Stimulated activated CD8-positive, alpha-beta memory T cell treated with anti-CD3 and anti-CD28 coated beads, Interleukin-15, amount 100 ng/mL, for 48 hours (primary cell): ENCODE measurements at places on chromosomes 6 and 20.

GRCh38 chr20:50142812-50143211 is 10.7 kb downstream of the PEDS1 start:
- no peak for DNase-seq

DNA sequence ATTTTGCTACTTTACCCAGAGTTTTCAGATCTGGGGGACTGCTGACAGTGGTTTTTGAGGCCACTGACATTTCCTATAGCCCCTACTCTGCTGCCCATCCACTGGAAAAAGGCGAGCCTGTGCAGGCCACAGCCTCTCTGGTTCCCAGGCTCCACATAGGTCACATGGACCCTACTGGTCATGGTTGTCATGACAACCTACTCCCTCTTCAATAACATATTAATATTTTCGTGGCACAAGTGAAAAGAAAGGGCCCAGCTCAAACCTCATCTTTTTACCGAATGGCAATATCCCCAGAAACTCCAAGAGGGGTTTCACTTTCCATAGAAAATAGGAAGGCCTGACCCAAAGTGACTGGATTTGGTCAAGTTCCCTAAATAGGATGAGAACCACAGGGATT is 11.0 kb upstream of the FOXO3 start:
- no peak for DNase-seq

GRCh38 chr6:169849396-169849795 is 98.0 kb downstream of the ERMARD start:
- DNase-seq: no peak

GRCh38 chr6:118791499-118791898 is 102.5 kb upstream of the ASF1A start:
- DNase-seq: no peak

DNA sequence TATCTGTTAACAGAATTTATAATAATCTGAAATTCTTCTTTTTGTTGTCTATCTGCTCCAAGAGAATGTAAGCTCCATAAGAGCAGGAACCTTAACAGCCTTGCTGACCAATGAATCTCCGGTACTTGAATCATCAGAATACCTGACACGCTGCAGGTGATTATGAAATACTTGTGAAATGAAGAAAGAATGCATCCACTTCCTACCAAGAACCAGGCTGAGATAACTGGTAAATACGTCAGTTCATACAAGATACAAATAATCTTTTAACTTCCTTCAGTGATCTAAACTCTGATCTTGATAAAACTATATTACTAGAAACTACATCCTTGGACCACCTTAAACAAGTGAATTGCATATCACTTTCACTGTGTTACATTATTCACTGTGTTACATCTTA is 116.2 kb downstream of the MAP3K5 start:
- DNase-seq: no peak

DNA sequence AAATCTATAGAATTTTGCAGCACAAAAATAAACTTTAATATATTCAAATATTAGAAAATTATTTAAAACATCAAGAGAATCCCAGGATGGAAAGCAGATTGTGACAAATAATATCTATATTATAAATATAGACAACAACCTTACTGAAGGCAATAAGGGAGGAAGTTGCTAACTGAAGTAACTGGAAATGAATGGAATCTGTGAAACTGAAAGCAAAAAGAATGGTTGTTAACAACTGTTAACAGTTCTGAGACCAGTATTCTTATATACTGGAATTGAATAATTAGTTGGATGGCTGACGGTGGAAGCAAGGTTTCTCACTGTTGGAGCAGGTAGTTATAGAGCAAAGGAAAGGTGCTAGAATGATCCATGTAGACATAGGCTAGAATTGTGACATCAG is 220.4 kb downstream of the PLCB1 start:
- no peak for DNase-seq

- no peak for DNase-seq
Observed at GRCh38 chr6:170048615-170049256, 242.1 kb downstream of the DLL1 start.

DNA sequence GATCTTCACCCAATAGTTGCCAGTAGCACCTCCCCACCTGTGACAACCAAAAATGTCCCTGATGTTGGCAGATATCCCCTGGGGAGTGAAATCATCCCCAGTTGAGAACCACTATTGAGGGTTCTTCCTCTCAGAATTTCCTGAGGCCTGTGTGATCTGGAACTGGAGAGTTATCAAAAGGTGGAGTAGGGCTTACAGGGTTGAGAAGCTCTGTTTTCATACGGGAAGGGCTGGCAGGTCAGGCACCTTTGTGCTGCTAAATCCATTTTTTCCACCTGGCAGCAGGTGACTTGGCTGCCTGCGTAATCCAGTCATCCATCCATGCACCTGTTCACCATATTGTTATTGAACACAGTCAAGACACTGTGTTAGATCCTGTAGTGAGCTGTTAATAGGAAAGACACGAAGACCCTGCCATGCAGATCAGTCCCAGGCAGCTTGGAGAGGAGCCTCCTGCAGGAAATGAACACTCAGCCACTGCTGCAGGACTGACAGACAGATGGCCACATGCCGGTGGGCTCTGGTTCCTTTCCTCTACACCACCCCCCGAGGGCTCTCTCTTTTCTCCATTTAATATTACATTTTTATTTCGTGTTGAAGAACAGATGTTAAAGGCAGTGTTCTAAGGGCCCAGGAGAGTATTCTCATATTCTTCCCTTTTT is 5.4 kb downstream of the DUSP22 start:
- no peak for DNase-seq
